Fibroblast of skin of right quadriceps (primary cell): ENCODE measurements at places on chromosomes 1 and 21.

GRCh38 chr1:41957568-41957967 lies 38.8 kb upstream of the HIVEP3 start:
- DNase-seq = peak; percentile 62

DNA sequence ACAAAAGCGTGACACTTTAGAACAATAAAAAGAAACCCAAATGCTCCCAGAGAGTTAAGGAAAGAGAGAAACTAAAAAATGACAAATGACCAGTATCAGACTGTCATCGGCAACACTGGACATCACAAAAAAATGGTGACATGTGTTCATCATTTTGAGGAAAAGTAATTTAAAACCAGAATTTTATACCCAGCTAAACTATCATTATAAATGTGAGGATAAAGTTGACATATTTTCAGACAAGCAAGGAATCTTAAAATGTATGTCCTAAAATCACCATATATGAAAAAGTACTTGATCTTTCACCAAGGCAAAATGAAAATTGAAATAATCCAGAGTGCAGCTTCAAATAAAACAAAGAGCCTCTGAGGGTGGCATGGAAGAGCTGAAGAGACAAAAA lies 1.3 kb upstream of the KRTAP10-11 start:
- no peak for DNase-seq

DNA sequence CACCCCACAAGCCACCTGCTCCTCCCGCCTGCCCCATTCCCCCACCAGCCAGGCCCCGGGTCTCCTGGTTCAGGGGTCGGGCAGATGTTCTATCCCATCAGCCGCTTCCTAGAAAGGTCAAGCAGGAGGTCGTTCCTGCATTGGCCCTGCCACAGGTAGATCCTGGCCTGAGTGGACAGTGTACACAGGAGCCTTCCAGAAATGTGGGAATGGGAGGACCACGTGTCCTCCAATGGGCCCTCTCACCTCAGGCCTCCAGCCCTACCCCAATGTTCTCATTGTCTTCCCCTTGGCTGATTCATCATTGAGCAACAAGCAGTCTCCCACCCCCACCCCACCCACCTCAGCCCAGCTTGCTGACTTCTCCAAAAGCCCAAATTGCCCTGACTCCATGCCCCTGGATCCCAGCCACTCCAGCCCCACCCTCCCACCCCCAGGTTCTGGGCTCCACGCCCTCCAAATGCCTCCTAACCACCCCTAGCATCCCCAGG lies 2.1 kb downstream of the S100A16 start:
- peak; percentile 40 for DNase-seq

DNA sequence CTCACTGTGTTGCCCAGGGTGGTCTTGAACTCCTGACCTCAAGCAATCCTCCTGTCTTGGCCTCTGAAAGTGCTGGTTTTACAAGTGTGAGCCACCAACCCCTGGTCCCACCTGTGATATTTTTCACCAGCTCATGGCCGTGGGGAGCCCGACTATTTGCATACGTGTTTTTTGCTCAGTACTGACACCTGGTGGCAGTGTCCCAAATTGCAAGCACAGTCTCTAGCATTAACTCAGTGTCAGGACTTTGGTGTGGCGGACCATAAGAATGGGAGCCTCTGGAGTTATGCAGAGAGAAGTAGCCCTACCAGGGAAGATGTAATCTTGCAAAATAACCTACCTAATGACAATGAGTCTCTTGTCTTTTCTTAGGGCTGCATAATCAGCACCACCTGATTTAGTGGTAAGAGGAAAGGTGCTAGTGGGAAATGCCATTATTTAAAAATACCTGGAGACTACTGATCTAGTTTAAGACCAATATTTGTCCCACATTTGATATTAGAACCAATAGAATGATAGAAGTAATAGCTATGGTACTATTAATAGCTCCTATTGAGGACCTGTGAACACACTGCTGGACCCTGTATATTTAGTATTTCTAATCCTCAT lies 305.4 kb downstream of the DISC1 start:
- no peak for DNase-seq

DNA sequence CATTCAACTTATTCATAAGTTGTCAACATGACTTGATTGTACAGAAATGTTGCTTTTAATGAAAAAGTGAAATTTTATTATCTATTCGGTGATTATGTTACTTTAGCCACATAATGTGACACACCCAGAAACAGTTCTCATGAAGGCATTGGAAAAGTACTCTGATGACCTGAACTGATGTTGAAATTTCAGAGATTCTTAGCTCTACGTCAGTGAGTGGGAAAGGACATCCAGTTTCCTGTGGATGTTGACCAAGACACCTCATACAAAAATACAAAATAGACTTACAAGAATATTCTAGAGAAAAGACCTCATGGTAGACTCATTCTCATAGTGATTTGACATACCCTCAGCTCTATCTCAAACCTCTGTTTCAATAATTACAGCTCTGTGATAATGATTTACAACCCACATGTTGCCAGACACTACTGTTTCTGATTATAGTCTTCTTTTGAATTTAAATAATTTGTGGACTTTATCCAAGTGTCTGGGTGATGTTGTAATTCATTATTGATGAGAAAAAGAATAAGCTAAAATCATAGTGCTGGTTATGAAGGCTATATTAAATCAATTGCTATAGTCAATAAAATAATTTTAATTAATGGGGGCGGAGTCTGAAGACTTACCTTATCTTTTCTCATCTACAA lies 37.3 kb downstream of the KCNK2 start:
- DNase-seq = peak; percentile 34

- DNase-seq = peak; percentile 86
Measured at GRCh38 chr1:172320733-172321132, 99.8 kb upstream of the C1orf105 start.

DNA sequence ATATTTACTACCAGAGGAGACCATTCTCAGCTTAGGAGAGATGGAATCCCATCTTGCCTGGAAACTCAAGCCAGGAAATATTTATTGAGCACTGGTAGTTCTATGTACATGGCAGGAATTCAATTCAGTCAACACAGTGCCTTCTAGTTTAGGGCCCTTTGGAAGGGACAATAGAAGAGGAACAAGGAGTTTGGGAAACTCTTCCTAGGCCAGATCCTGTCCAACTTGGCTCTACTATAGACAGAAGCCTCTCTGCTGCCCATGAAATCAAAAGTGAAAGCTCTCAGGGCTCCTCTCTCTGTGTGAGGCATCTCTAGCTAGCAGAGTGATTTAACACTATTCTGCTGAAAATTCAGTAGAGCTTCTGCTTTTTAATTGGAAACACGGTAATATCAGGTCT lies 244.6 kb upstream of the MAP1LC3C start:
- DNase-seq = no peak

DNA sequence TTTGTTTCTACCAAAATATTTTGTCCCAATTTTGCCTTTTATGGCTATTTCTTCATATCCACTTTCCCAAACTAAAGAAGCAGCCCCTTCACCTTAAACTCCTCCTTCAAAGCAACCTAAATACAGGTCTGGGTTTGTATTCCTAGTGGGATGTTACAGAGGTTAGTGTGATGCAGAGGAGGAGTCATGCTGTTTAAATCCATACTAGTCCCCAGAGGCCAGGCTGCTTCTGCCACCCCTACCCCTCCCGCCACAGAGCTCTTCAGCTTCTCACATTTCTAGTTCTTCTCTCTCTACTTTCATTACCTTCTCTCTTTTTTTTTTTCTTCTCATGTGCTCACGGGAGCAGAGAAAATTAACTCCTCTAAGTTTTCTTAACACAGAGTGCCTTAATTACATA lies 29.3 kb downstream of the SELL start:
- no peak for DNase-seq

GRCh38 chr1:172466795-172467407 lies 23.0 kb upstream of the PIGC start:
- no peak for DNase-seq

GRCh38 chr21:25176637-25177412 lies 430.5 kb downstream of the MRPL39 start:
- DNase-seq = peak; percentile 75

- no peak for DNase-seq
Measured at GRCh38 chr1:172476218-172476811, 32.4 kb upstream of the PIGC start.

DNA sequence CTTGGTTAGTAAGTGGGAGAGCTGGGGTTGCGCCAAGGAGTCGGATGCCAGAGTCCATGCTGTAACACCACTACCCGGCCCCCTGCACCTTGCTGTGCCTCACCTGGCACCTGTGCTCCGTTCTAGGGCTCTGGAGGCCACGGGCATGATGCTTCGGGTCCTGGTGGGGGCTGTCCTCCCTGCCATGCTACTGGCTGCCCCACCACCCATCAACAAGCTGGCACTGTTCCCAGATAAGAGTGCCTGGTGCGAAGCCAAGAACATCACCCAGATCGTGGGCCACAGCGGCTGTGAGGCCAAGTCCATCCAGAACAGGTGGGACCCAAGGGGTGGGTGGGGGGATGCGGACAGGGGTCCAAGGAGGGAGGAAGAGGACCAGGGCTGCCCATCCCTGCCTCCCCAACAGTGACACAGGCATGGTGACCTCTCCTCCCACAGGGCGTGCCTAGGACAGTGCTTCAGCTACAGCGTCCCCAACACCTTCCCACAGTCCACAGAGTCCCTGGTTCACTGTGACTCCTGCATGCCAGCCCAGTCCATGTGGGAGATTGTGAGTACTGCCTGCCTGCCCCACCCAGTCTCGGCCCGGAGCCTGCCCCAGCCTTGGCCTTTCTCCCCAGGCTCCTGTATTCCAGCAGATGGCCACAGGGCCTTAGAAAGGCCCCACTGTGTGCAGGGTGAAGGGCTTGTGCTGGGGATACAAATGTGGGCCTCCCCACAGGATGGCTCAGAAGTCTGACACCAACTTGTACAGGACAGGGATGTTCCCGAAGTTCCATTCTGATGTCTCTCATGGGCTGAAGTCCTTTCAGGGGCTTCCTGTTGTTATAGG lies 9.6 kb upstream of the HTR6 start:
- DNase-seq = no peak

GRCh38 chr1:93685918-93686317 lies 4.3 kb upstream of the BCAR3 start:
- DNase-seq = no peak

DNA sequence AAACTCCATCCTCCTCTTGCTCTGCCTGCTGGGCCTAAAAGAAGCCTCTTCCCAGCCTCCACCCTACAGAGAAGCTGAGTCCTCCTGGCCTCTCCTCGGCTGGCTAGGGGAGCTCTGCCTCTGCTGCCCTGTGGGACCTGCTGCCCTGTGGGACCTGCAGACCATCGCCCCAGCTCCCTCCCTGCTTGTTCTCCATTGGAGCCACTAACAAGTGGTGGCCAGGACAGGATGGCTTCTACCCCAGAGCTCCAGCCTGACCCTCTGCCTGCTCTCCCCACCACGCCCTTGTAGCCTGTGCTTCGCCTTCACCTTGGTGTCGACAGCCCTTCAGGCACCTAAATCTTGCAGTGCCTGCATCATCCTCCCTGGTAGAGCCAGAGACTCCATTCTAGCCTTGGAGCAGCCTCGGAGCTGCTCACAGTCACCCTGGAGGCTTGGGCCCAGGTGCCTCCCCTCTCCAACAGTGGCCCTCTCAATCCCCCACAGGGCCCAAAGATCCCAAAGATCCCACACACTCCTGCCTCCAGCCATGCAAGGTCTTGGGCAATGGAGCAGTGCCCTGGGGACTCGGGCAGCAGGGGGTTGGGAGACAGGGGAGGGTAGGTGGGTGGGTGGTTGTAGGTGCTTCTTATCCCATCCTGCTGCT lies 3.0 kb downstream of the EPS8L3 start:
- no peak for DNase-seq

- no peak for DNase-seq
Measured at GRCh38 chr1:38693031-38693430, 166.5 kb downstream of the RRAGC start.

- no peak for DNase-seq
Measured at GRCh38 chr1:218249338-218250140, 35.6 kb upstream of the RRP15 start.

DNA sequence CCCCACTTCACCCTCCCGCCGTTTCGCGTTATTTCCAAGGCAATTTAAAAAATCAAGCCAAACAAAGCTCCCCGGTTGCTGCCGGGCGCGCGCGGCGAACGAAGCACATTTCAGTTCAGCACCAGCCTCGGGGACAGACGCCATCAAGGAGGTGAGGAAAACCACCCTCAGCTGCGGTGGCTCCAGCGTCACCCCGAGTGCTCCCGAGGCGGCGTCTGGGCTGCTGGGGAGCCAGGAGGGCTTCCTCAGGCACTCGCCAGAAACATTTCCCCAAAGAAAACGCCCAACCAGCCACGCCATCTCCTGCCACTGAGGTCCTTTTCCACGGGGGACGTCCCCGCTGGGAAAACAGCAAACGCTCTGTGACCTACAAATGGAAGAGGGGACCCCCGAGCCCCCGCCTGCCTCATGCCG lies 623 bp downstream of the GNG4 start:
- DNase-seq = peak; percentile 52

GRCh38 chr1:44405798-44406736 lies 1.0 kb downstream of the RNF220 start:
- DNase-seq = no peak

DNA sequence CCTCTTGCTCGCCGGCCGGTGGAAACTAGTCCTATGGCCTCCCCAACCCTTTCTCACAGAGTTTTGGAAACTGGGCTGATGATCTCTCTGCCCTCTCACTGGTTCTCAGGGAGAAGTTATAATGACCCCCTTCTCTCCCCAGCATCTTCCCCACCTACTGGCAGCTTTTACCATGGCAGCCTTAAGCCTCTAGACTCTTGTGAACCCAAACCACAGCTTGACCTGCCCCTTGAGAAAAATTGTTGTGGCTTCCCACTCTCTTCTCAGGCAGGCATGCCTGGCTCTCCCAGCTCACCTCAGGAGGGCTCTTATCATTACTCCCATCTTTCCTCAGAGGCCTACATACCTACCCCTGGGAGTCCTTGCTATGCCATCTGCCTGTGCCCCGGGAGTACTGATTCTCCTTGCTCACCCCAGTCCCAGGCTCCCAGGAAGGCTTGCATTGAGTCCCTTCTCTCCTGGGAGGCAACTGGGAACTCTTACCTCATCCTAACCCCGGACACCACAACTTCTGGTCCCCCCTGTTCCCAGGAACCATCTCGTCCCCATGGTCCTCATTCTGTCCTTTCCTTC lies 1.6 kb downstream of the NSUN4 start:
- peak; percentile 38 for DNase-seq

DNA sequence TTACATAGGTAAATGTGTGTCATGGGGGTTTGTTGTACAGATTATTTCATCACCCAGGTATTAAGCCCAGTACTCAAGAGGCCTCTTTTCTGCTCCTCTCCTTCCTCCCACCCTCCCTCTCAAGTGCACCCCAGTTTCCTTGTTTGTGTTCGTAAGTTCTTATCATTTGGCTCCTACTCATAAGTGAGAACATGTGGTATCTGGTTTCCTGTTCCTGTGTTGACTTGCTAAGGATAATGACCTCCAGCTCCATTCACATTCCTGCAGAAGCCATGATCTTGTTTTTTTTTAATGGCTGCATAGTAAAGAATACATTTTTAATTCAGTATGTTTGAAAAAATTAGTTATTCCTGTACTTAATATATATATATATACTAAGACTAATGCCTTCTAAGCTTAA lies 107.7 kb downstream of the CLDN17 start:
- no peak for DNase-seq

DNA sequence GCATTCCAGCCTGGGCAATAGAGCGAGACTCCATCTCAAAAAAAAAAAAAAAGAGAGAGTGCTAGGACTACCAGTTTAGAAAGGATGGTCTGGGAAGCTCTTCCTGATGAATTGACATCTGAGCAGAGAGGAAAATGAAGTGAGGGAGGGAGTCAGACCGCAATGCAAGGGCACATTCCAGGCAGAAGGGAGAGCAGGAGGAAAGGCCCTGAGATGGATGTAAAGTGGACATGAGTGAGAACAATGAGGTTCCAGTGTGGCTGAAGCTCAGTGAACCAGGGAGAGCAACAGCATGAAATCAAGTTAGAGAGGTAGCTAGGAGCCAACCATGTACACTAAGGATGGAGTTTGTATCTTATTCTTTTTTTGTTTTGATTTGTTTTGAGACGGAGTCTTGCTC lies 55.9 kb upstream of the SPOCD1 start:
- no peak for DNase-seq
